Activated naive CD4-positive, alpha-beta T cell (primary cell): ENCODE measurements at places on chromosomes 2 and 18.

DNA sequence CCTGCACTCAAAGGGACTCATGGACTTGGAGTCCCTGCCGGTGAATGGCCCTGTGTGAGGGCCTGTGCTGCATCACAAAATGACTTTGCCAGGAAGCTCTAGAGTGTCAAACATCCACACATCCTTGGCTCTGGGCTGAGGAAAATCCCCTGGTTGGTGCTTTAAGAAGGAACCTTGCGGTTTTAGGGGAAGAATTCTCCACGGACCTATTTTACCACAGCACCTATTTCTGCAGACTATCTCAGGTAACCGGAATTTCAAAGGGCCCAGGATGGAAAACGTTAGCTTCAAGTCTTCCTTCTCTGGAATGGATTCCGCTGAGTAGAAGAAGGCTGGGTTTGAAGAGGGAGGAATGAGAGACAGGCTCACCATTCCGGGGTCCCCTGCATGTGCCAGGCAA, 166.2 kb downstream of the ALK start:
- DNase-seq = no peak

- no peak for DNase-seq
Observed at GRCh38 chr2:223093436-223094241, 41.6 kb downstream of the KCNE4 start.

DNA sequence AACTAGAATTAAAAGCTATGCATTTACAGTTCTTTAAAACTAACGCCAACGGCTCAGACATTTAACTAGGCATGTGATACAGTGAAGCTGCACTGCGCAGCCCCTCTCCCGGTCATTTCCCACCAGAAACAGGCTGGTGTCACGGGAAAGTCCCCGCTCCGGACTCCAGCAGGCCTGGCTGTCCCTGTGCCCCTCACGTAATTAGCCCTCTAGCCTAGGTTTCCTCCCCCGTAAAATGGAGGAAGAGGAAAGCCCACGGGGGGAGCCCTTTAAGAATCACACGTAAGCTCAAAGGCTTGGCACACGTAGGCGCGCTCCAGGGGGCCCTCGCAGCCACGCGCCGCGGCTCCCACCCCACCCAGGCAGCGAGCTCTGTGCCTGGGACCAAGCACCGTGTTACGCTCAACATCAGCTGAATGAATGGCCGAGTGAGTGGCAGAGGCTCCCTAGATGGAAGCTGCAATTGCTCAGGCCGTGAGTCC, 48.0 kb downstream of the KCNIP3 start:
- no peak for DNase-seq

- no peak for DNase-seq
Observed at GRCh38 chr2:8673381-8673780, 8.5 kb upstream of the ID2 start.

GRCh38 chr2:222904557-222905258, 43.9 kb downstream of the ACSL3 start:
- no peak for DNase-seq

DNA sequence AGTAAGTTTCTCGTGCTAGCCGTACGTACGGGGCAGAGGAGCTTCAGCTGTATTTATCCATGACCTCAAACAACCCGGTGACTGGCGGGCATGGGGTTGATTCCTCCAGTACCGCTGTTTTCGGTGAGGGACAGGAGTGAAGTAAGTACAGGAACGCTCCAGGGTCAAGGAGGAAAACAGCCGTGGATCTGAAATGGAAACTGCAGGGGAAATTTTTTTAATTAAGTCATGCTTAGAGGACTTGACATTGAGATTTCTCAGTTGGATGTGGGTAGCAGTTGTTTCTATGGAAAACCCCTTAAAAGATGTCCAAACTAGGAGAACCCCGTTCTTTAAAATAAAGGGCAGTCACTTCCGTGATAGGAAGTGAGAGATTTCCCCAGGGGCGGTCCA, 1.2 kb downstream of the RAB12 start:
- no peak for DNase-seq

DNA sequence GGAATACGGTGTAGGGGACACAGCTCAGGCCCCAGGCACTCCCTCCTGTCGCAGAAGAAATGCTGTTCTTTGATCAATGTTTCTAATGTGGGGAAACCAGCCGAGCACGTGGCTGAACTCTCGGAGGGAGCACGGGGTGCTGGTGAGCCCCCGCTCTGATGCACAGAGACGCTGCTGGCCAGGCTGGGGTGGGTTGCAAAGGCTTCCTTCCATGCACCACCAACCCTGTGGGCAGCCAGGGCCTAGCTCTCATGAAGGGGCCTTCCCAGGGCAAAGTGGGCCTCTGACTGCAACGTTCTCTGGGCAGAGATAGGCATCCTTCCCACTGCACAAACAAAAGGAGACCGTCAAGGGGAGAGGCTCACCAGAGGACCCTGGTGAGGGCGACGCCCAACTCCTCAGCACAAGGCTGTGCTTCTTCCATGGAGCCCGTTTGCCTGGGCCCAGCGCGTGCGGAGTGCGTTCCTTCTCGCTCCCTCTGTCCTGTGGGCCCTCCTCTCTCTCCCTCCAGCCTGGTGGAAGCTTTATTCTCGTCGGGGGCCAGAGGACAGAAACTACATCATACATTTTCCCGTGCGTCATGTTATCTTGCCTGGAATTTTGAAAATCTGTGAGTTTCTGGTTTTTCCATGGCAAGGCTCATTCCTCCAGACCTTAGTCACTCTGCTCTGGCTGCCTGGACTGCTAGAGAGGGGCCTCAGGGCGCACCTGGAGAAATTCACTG, 61.1 kb upstream of the SP3 start:
- DNase-seq = no peak

DNA sequence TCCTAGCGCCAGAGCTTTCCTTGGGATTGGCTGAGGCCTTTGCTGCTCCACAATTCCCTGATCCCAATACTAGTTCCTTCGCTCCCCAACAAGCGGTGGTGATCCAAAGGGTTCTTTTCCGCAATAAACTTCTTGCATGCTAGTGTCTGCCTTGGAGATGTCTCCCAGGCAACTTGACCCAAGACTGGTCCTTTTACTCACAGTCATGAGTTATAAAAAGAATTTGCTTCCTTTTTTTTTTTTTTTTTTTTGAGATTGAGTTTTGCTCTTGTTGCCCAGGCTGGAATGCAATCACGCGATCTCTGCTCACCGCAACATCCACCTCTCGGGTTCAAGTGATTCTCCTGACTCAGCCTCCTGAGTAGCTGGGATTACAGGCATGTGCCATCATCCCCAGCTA, 89.8 kb upstream of the SP3 start:
- DNase-seq = no peak

GRCh38 chr2:166651080-166651675, 157.1 kb upstream of the SCN7A start:
- no peak for DNase-seq

DNA sequence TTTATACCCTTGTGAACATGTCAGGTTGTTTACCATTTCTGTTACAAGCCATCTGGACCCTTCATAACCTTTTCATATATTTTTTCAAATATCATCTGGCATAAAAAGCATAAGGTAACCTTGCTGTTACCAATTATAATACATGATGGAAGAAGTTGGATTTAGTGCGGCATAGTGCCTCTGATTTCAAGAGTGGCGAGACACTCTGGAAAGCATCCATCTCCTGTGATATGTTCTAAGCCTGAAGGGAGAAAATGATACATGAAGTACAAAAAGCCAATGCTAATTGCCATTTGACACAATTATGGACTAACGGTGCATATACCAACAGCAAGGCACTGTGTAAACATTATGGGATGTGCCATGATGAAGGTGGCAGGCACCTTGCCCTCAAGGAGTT, 75.1 kb downstream of the DCC start:
- no peak for DNase-seq

DNA sequence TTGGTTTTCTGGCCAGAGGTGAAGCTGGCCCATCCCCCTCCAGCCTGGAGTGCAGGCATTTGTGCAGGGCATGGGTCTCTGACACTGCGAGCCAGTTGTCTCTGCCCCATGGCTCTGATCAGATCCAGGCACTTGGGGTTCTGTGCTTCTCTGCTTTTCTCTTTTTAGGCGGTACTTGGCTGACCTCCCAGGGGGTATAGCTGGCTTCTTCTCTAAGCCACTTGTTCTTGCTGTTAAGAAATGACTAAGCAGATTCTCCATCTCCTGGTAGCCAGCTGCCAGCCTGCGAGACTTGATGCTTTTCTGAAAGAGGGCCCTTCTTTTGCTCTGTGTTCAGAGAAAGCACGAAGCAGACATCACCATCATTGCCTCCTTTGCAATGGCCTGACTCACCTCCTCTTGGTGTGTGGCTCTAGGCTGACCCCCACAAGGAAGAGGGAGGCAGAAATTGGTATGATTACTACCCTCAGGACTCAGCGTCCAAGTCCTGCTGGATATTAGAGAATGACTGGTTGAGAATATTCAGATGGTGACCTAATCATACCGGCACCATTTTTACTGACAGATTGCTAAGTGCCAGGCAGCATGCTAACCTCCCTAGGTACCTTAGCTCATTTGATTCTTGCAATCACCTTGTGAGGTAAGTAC, 32.7 kb downstream of the TNP1 start:
- no peak for DNase-seq

- no peak for DNase-seq
Observed at GRCh38 chr18:68735483-68736343, 20.8 kb upstream of the TMX3 start.

DNA sequence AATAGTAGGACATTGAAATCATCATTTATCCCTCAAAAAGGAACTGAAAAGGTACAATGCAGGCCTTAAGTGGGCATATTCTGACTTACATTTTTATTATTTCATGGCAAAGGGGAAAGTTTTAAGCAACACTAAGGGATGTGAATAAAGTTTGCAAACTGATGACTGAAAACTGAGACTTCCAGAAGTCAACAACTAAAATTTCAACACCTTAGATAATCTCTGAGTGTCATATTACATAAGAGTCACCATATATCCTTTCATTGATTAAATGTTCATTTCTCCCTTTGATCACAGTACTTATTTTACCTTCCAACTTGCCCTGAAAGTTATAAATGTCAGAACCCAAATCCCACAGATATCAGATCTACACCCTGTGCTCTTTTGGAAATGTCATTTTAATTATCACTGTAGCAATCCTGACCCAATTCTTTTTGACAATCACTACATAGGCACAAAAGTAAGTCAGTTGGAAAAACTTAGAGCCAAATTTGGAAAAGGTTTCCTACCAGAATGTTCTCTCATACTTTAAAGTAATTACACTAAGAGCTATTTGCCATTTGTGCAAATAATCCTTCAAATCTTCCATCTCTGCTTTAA, 44.4 kb upstream of the RNU4ATAC start:
- no peak for DNase-seq

DNA sequence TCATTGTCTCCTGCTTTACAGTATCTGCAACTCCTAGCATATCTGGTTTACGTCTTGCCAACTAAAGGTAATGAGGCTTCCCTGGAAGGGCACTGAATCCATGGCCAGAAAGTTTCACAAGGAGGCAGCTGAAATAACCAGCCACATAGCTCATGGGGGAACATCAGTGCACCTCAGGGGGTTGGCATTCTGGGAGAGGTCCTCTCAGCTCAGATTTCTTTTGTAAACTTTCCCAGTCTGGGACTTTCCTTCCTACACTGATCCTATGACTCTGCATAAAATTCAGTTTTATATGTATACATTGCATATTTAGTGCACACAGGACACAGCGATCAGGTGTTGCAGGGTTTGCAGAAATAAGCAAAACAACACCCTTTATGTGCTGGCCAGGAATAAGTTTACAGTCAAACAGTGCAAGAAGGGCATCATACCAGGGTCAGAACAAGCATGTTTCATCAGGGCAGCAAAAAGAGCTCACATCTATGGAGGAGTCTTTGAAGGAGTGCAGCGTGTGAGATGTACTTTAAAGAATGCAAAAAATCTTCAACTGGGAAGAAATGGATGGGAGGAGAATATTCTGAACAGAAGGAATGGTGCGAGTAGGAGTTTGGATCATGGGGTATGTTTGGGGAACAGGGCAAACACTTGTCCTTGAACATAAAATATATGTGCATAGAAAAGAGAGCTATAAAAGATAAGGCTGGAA, 240.6 kb upstream of the RAB12 start:
- DNase-seq = no peak

GRCh38 chr2:166900700-166901099, 12.4 kb downstream of the XIRP2 start:
- no peak for DNase-seq

- no peak for DNase-seq
Observed at GRCh38 chr2:127261804-127262406, 32.0 kb downstream of the ERCC3 start.

- no peak for DNase-seq
Observed at GRCh38 chr18:54924948-54925347, 34.3 kb downstream of the CCDC68 start.

- no peak for DNase-seq
Observed at GRCh38 chr2:36404318-36404717, 48.7 kb downstream of the CRIM1 start.

DNA sequence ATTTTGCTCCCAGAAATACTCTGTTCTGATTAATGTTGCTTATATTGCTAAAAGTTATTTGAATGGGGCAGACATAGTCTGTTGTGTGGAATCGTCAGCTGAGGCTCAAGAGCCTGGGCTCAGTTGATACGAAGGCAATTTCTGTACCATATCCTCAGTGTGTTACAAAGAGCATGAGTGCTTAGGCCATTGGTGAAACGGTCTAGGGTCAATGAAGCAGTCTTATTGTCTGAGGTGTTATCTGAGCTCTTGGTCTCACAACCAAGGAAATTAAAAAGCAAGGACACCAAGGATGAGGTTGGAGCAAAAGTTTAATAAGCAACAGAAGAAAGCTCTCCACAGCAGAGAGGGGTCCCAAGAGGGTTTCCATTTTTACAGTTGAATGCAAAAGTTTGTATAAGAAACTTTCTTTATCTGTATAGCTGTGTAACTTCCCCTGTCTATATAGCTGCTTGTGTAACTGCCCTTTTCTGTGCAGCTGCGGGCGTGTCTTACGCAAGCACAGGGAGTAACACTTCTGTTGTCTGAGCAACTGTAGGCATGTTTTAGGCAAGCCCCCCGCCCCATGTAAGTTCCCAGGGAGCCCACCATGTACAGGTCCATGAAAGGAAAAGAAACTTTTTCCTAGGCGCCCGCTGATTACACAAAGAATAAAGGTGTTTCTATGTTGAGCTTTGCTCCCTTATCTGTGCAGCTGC, 40.6 kb upstream of the DSC1 start:
- no peak for DNase-seq

DNA sequence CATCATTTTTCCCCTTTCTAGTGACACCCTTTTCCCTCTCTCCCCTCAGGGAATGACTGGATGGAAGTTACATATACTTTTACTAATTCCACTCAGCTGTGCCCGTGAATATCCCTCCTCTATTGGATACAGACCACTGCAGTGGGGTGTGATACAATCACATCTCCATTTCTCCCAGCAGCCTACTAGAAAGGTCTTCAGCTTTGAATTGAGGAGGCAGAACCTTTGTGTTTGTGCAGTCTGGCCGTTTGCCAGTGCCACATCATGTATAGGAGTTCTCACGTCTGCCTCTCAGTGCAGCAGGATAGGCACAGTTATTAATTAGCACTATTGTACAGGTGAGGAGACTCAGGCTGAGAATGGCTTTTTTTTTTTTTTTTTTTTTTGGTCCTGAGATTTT, 16.4 kb downstream of the TNFRSF11A start:
- no peak for DNase-seq

GRCh38 chr2:43081131-43081765, 145.2 kb downstream of the ZFP36L2 start:
- no peak for DNase-seq
